ENCODE measurements at places on chromosomes 13 and 19.
A peak's percentile ranks its signal among the peaks of the same experiment; 100 is the strongest.

GRCh38 chr13:48539550-48539949, 6.7 kb upstream of the RCBTB2 start:
- DNase-seq = no peak

DNA sequence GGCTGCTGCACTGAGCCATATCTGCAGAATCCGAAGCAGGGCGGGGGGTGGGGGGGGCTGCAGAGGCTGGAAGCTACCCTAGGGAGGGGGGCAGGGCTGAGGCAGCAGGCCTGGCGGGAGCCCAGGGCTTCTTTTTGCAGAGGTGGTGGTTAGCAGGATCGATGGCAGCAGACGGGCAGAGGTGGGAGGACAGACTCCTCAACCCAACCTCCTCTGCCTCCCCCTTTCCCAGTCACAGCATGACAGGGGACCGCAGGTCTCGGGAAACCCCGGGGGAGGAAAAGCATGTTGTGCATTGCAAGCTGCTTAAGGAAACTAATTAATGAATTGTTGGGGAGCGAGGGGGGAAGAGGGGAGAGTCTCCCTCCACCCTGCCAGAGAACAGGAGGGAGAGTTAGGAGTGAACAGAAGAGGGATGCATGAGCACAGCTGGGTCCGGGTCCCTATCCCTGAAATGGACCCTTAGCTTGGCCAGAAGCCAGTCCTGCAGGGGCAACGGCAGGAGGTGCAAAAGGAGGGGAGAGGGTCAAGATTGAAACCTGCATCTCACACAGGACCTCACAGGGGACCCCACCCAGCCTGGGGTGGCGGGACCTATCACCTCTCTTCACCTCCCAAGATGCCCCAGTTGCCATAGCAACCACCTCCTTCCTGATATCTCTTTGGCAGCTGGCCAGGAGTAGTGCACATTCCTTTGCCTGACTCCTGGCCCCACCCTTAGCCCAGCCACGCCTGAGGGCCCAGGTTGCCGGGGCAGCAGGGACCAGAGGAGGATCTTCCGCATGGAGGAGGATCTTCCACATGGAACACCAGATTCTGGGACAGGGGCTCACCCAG, 1.8 kb downstream of the FXYD7 start:
- DNase-seq = no peak

DNA sequence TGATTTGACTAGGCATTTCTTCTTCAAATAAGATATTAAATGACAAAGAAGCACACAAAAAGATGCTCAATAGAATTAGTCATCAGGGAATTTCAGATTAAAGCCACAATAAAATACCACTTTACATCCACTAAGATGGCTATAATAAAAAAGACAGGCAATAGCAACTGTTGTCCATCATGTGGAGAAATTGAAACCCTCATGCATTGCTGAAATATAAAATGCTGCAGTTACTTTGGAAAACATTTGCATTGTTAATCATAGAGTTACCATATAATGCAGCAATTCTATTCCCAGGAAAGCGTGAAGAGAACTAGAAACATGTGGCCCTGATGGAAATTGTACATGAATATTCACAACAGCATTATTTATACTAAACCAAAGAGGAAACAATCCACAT, 605.5 kb upstream of the SLITRK1 start:
- no peak for DNase-seq

GRCh38 chr13:99981735-99982035, at the start of gene ZIC2:
Gene ZIC2 (plus strand): TSS chr13:99981784. CDS start chr13:99982065, 281 bp downstream.
- DNase-seq = peak; percentile 65

DNA sequence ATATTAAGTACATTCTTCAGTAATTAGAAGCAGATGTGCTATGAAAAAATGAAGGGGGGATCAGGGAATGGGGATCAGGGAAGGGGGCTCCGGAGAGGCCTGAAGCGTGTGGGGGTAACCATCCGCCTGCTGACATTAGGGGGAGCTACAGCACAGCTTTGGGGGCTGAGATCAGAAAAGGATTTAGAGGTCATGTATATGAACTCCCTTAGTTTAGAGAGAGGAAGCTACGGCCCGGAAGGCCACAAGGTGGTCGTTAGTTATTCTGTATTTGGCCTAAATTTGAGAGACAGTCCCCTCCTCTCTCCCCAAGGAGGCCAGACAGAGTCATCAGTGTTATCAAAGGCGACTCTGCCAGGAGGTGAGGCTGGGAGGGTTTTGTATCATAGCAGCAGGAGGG, 99.0 kb downstream of the TM9SF2 start:
- DNase-seq = no peak

- DNase-seq = peak; percentile 98
Measured at GRCh38 chr19:18291590-18292461, 10.4 kb upstream of the JUND start.

- no peak for DNase-seq
Measured at GRCh38 chr13:80454245-80454644, 113.3 kb upstream of the SPRY2 start.

DNA sequence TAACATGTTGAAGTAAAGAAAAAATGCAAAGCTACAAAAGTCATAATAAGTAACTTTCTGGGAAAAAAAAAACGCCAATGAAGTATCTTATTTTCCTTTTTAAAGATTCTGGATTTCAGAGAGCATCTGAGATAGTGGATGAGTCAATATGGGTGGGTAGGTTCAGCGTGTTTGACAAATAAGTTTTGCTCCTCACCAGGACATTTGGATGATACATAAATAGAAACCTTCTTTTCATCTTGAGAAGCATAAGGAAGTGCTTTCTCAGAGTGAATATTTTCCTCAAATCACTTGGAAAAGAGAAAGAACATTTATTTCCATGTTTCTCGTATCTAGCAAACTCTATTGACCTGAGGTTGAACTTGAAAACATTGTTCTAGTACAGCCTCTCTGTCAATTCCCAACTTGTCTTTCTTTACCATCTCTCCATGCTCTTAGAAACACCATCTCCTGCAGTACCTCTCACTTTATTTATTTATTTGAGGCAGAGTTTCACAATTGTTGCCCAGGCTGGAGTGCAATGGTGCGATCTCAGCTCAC, 463.2 kb downstream of the KLF5 start:
- no peak for DNase-seq

DNA sequence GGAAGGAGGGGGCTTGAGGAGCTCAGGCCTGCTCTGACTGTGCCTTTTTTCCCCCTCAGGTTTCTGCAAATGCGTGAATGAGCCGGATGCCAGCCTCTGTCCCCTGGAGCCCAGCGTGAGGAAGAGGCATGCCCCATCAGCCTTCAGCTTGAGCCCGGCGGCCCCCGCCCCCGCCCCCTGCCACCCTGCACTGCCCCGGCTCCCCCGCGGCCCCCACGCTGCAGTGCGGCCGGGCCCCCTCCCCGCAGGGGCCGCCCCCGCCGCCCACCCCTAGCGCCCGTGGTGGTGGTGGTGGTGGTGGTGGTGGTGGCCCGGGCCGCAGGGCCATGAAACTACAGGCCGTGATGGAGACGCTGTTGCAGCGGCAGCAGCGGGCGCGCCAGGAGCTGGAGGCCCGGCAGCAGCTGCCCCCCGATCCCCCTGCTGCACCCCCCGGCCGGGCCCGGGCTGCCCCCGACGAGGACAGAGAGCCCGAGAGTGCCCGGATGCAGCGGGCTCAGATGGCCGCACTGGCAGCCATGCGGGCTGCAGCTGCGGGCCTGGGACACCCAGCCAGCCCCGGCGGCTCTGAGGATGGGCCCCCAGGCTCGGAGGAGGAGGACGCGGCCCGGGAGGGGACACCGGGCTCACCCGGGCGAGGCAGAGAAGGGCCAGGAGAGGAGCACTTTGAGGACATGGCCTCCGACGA, 3.5 kb downstream of the ARID3A start:
- DNase-seq = no peak

GRCh38 chr13:101523154-101524131, 71.0 kb downstream of the ITGBL1 start:
- DNase-seq = no peak

- peak; percentile 98 for DNase-seq
Measured at GRCh38 chr19:1266129-1266915, 2.8 kb upstream of the CIRBP start.

GRCh38 chr13:94967183-94968039, 255.1 kb upstream of the SOX21 start:
- DNase-seq = no peak

DNA sequence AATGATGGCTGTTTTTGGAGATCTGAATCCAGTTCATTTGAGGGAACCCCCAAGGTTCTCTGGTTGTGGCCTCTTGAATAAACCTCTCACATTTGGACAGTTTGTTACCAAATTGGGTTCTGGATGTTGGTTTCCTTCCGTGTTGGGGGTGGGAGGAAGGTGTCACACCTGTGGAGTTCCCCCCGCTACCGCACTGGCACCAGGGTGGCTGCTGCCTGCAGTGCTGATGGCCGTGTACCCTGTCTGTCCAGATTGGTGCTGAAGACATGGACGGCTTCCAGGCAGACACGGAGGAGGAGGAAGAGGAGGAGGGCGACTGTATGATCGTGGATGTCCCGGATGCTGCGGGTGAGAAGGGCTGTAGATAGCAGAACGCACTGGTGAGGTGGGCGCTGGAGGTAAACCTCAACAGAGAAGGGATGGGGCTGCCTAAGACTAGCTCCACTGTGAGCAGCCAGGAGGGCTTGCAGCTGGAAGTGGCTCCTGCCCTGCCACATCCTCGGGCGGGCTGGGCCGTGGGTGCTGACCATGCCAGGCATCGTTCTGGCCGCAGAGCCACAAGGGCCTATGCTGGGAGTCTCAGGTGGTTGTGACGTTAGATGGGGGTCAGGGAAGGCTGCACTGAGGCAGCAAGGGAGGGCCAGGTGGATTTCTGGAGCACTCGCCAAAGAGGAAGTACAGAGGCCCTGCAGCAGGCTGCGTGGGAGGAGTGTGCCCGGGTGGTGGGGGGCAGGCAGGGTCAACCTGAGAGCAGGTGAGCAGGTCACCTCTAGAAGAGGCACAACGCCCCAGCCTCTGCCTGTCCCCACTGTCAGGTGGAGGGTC, 15.4 kb downstream of the UBXN6 start:
- no peak for DNase-seq

DNA sequence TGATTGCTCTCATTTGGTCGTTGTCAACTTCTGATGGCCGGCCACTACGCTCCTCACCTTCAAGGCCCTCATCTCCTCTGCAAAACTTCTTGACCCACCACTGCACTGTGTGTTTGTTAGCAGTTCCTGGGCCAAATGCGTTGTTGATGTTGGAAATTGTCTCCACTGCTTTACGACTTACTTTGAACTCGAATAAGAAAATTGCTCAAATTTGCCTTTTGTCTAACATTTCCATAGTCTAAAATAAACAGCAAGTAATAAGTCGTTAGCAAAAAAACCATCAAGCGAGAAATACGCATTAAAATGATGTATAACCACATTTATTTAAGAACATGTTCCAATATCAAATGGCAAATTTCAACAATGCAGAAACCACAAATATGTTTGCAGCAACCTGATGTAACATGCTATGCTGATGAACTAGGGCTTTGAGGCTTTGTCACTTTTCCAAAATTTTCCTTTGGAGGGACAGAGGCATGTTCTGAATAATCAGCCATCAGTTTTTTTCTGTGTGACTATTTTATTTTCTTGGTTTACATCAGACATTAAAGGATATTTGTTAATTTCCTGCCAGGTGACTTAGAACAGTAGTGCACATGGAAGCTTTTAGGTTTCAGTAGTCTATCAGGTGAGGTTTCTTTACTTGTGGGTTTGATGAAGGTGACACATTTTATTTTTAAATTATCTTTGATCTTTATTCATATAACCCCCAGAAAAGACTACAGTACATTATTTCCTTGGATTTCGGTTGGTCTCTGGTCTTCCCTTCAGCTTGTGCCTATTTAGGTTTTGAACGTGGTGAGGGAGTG, 74.7 kb upstream of the TEX29 start:
- DNase-seq = no peak

GRCh38 chr19:41398598-41398997, 980 bp downstream of the BCKDHA start:
- no peak for DNase-seq

- DNase-seq = no peak
Measured at GRCh38 chr19:49567861-49568441, 12.4 kb downstream of the NOSIP start.

- DNase-seq = peak; percentile 51
Measured at GRCh38 chr19:42412661-42413076, 14.5 kb downstream of the LIPE start.

DNA sequence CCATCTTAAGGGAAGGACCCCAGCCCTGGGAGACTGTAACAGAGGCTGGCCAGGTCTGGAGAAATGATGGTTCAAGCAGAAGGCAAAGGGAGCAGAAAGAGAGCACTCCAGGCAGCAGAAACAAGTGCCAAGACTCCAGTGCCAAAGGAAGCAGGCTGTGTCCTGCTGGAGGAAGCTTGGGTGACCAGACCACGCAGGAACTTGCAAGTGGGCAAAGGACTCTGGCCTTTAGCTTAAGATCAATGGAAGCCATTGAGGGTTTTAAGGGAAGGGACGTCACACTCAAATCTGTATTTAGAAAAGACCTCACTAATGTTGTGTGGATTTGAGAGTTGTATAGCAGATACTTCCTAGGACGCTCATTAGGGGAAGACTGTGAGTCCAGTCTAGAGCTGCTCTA, 95.5 kb downstream of the MIPEP start:
- no peak for DNase-seq

GRCh38 chr13:100620792-100621191, 32.2 kb upstream of the GGACT start:
- no peak for DNase-seq

DNA sequence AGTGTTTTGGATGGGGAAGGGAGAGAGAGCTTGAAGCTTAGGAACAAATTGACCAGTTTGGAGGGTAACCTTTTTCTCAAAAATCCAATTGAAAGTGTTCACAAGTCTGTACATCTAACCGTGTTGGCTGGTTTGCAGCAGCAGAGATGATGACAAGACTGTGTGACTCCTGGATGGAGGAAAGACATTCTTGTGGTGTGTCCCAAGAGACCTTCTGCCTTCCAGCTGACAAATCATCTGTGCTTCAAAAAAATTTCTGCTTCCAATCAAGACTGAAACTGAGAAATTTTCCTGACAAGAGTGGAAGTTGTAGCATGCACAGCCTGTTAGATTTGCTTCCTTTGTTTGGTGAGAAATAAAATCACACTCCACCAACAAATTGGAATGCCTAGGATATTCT, 56.2 kb downstream of the LACC1 start:
- no peak for DNase-seq

GRCh38 chr13:21100994-21101757, 39.8 kb upstream of the LATS2 start:
- no peak for DNase-seq

DNA sequence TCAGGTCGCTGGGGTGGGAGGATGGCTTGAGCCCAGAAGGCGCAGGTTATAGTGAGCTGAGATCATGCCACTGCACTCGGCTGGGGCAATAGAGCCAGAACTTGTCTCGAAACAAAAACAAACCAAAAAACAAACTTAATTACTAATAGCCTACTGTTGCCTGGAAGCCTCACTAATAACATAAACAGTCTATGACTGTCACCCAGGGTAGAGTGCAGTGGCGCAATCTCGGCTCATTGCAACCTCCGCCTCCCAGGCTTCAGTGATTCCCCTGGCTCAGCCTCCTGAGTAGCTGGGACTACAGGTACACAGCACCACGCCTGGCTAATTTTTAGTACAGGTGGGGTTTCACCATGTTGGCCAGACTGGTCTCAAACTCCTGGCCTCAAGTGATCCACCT, 18.0 kb downstream of the CATSPERD start:
- no peak for DNase-seq

DNA sequence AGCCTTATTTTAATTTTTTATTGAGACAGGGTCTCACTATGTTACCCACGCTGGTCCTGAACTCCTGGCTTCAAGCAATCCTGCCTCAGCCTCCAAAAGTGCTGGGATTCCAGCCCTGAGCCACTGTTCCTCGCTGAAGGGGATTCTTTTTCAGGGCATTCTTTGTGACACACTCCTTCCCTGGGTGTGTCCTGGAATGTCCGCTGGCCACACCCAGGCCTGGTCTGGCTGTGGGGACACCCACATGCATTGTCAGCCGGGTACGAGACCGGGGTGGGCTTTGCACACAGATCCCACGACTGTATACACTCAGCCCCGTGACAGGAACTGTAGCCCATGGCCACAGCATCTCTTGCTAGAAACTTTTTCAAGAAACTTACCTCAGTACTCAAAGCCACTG, 34.4 kb upstream of the GATAD2A start:
- DNase-seq = no peak

All from spleen (tissue), 13 donors.